ENCODE measurements at places on chromosomes 7 and 10.

DNA sequence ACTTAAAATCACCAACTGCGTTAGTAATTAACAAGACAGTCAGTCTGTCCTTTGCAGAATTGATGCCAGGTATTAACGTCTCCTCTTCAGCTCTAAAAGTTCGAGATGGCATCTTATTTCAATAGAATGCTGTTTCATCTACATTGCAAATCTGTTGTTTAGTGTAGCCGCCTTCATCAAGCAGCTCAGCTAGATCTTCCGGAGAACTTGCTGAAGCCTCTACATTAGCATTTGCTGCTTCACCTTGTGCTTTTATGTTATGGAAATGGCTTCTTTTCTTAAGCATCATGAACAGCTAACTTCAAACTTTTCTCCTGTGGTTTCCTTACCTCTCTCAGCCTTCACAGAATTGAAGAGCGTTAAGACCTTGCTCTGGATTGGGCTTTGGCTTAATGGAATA lies 95.5 kb upstream of the FAM20C start:
- DNase-seq: no peak

DNA sequence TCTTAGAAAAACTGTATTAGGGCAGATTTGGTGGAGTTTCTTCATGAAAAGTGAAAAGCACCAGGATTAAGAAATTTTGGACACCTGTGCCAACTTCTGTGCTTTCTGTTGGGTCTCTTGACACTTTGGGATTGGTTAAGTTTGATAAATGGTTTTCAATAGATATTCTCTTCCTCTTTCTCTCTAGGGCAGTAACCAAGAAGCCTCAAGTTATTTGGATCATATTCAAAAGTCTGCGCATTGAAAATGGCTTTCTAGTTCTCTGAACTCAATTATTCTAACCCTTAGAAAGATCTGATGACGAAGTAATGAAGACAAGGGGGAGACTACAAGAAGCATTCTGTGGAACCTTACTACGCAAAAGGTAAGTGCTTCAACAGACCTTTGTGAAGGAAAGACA lies 144.0 kb upstream of the CCDC6 start:
- no peak for DNase-seq

GRCh38 chr10:3471472-3471871 lies 298.9 kb upstream of the PITRM1 start:
- DNase-seq: no peak

DNA sequence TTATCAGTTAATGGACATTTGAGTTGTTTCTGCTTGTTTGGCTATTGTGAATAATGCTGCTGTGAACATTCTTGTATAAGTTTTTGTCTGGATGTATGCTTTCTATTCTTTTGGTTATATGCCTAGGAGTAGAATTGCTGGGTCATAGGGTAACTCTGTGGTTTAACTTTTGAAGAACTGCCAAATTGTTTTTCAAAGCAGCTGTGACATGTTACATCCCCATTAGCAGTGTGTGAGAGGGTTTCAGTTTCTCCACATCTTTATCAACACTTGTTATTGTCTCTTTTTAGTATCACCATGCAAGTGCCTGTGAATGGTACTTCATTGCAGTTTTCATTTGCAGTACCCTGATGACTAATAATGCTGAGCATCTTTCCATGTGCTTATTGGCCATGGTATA lies 2.1 kb upstream of the NDUFB8 start:
- DNase-seq: no peak

GRCh38 chr7:135282561-135283254 lies 49.1 kb downstream of the STRA8 start:
- DNase-seq: no peak

- no peak for DNase-seq
Measured at GRCh38 chr10:110725801-110726630, 81.9 kb downstream of the RBM20 start.

DNA sequence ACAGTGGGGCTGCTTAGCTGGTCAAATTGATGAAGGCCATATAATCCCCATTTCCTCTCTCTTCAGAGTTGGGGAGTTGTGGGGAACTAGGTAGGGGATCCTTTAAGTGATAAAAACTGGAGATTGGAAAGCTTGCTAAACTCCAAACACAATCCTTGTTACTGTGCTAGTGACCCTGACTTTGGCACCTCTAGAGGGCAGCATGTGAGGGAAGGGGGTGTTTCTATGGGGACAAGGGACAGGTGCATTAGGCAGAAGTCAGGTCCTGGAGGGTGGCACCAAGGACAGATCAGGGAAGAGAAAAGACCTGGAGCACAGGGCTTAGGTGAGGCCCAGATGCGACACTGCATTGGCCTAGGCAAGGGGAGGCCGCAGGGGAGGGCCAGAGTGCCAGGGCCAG lies 66.9 kb downstream of the CDHR3 start:
- DNase-seq: no peak

DNA sequence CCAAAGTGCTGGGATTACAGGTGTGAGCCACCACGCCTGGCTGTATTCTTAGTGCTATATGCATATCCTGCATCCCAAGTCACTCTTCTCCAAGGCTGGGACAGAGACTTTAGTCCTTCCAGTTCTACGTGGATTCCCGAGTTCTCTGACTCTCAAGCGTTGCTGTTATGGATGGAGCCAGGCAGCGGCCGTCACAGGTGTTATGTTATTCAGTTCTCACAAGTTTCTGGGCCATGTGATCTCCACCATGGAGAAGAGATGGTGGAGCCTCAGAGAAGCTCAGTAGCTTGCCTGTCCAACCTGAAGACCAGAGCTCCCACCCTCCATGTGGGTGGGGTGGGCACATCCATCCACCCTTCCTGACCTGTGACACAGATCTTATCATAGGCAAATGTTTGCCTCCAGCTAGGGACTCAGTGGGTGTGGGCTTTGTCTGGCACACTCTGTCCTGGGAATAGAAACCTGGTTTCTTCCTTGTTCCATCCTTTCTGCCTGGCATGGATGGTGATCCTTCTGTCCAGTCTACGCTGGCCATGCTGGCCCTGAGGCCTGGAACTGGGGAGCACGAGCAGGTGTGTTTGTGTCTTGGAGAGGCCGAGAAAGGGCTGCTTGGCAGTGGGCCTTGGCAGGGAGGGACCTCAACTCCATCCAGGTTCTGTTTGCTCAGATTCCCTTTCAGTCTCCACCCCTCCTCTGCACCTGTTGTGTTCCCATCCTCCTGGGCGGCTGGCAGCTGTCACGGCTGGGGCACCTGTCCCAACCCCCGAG lies 55.3 kb downstream of the NEURL1 start:
- no peak for DNase-seq

DNA sequence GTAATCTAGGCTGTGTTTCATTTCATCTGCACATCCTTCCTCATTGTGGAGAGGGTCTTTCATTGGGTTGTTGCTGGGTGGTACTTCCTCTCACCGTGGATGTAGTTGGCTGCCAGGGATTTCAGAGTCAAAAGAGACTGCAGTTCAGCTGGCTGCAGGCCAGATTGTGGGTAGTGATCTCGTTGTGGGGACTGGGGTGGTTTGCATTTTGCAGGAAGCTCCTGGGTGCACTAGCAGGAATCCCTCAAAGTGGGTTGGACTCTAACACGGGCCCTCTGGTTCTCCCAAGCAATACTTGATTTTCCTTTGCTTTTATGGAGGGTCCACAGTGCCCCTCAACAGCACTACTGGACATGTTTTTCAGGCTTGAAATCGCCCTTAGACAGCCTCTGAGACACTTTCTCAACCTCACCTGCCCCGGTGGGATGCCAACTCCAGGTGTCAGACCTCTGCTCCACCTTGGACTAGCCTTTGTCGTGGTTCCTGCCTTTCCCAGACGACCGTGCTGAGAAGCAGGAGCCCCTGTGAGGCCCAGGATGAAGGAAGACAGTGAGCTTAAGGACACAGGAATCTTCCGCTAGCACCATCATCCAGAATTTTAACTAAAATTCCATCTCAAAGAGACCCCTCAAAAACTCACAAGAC lies 23.9 kb upstream of the ZNF273 start:
- no peak for DNase-seq

DNA sequence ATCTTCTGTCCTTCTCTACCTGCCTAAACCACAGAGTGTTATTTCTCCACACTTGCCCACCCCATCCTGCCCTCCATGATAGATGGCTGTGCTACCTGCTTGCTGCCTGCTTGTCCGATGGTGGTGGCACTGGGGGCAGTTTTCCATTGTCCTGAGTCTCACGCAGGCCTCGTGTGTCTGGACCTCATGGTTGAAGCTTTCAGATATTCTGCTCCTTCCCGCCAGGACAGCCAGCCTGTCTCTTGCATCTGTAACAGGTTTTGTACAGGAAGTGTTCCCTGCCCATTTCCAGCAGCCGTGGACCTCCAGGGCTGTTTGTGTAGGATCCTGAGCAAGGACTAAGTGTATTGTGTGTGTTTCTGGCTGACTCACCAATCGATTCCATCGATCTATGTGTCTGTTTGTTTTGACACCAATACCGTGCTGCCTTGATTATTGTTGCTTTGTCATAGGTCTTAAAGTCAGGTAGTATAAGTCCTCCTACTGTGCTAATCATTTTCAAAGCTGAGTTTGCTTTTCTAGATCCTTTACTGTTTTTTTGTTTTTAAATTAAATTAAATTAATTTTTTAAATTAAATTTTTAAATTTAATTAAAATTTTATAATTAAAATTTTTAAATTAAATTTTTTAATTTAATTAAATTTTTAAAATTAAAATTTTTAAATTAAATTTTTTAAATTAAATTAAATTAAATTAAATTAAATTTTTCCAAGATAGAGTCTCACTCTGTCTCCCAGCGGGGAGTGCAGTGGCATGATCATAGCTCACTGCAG lies 8.5 kb downstream of the IL15RA start:
- no peak for DNase-seq

DNA sequence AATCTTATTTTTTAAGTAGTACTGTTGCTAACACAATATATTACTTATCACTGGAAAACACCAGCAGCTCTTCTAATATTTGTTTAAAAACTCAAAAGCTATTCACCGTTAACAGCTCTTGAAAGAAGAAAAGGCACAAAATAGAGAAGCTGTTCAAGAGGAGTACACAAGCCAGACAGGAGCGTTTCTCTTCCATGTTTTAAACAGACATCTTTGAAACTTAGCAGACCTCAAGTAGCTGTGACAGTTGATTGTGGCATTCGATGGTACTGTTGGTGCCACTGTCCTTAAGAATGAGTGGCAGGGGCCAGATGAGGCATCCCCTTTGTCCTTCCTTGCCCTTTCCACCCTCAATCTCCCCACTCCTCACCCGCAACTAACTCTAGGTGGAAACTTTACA lies 81.6 kb upstream of the PRR15 start:
- no peak for DNase-seq
